Right atrium auricular region (tissue), 2 donors: ENCODE measurements at places on chromosomes 1 and 21.

DNA sequence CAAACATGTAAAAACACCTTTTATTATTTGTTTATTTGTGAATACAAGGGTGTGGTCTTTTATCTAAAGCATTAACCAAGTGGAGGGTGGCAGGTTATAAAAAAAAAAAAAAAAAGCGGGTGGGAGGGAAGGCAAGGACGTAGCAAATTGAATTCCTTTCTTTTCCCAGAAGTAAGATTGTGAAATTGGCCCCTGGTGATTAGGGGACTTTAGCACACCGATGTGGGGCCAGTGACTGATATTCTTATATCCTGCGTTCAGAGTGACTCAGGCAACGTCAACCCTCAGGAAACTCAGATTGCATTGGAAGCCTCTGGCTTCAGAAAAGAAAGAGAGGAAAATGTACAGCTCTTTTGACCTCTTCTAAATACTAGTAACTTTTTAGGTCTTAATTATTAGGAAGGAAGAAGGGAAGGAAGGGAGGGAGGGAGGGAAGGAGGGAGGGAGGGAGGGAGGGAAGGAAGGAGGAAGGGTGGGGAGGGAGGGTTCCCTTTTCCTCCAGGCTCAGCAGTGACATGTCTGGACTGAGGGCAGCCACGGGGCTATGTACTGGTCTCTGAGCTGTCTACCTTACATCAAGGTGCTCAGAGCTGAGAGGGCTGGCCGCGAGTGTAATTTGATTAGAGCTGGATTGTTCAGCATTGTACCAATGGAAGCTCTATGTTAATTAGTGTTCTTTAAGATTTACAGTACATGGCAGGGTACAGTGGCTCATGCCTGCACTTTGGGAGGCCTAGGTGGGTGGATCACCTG is 30.2 kb downstream of the EVA1C start:
- H3K4me3 ChIP-seq, result no peak overlapping the region
- peaks cover 8% of the 10 kb centered on the region for H3K4me1 ChIP-seq
- no peak for DNase-seq
- no peaks in the 10 kb centered on the region for H3K27me3 ChIP-seq
- peaks cover 4% of the 10 kb centered on the region for H3K36me3 ChIP-seq

DNA sequence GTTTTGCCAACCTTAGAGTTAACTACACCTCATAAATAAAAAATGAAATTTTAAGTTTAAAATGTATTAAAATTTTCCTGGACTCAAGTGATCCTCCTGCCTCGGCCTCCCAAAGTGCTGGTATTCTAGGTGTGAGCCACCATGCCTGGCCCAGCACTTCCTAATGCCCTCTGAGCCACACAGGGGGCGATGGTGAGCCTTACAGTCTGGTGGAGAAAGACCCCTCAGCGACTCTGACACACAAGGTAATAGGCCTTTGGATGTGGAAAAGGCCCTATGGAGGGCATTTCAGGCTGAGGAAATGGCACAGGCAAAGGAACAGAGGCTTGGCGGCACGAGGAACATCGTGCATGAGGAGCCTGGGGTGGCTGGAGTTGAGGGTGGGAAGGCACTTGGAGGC is 6.7 kb downstream of the CITED4 start:
- H3K4me3 ChIP-seq, result no peak overlapping the region
- no peaks in the 10 kb centered on the region for H3K27me3 ChIP-seq
- DNase-seq, result no peak
- peaks cover 18% of the 10 kb centered on the region for H3K4me1 ChIP-seq

DNA sequence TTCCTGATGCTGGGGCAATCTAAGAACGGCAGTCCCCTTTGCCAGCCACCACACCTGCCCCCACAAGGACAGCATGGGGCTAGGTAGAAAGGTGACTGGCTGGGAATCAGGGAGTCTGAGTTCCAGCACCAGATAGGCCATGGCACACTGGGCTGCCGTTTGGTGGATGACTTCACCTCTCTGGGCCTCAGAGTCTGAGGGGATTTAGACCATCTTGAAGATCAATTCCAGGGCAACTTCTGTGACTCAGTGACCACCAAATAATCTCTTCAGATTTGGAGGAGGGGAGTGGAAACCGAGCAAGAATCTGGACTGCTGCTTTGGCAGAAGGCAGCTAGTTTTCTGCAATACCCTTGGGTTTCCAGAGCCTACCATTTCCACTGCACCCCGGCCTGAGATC is 92.1 kb upstream of the EDN2 start:
- no peaks in the 10 kb centered on the region for H3K36me3 ChIP-seq
- H3K4me3 ChIP-seq, result no peak overlapping the region
- peaks cover 9% of the 10 kb centered on the region for H3K4me1 ChIP-seq
- H3K27me3 ChIP-seq, result no peaks in the 10 kb centered on the region
- peak; percentile 36 for DNase-seq

- no peaks in the 10 kb centered on the region for H3K27me3 ChIP-seq
- no peak for DNase-seq
- H3K27ac ChIP-seq, result no peak overlapping the region
- no peak overlapping the region for H3K4me3 ChIP-seq
- H3K4me1 ChIP-seq, result no peaks in the 10 kb centered on the region
Observed at GRCh38 chr1:208004851-208005250, 93.9 kb upstream of the CD34 start.

DNA sequence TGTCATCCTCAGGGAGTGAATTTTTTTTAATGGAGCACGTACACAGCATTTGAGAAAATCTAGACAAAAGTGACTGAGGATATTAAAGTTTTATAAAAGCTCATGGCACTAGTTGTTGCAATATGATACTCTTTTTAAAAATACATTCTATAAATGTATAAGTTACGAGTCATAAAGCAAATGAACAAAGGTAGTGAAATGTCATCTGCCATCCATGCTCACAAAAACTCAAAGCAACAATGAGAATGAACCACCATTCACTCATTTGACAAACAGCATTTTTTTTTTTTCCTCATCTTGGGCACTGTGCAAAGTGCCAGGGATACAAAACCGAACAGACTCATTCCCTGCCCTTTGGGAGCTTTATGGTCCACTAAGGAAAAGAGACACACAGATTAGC is 38.7 kb downstream of the GPR137B start:
- H3K4me3 ChIP-seq, result no peak overlapping the region
- DNase-seq, result no peak
- no peaks in the 10 kb centered on the region for H3K27me3 ChIP-seq
- H3K4me1 ChIP-seq, result no peaks in the 10 kb centered on the region

- no peak overlapping the region for H3K27ac ChIP-seq
- DNase-seq, result no peak
- H3K4me3 ChIP-seq, result no peak overlapping the region
- no peaks in the 10 kb centered on the region for H3K27me3 ChIP-seq
- no peaks in the 10 kb centered on the region for H3K36me3 ChIP-seq
Observed at GRCh38 chr1:199121047-199121446, 482.2 kb downstream of the PTPRC start.

- no peaks in the 10 kb centered on the region for H3K36me3 ChIP-seq
- H3K27me3 ChIP-seq, result no peaks in the 10 kb centered on the region
- H3K4me3 ChIP-seq, result no peak overlapping the region
- H3K4me1 ChIP-seq, result no peaks in the 10 kb centered on the region
- DNase-seq, result no peak
Observed at GRCh38 chr1:186806477-186806876, 22.3 kb upstream of the PLA2G4A start.

DNA sequence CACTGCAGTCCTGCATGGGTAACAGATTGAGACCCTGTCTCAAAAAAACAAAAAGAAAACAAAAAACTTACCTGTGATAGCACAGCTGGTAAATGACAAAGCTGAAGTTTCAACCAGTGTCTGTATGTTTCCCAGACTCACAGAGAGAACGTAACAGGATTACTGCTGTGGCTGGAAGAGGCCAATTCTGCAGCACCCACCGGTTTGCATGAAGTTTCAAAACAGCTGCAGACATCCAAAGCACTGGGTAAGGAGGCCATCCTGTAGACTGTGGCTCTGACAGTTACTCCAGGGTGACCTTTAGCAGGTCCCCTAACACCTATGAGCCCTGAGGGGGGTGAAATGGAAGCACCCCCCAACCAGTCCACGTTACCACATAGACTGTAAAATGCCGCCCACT is 7.5 kb downstream of the ID3 start:
- no peaks in the 10 kb centered on the region for H3K4me1 ChIP-seq
- H3K27ac ChIP-seq, result no peak overlapping the region

- no peaks in the 10 kb centered on the region for H3K36me3 ChIP-seq
- H3K27me3 ChIP-seq, result peaks cover 2% of the 10 kb centered on the region
- H3K4me1 ChIP-seq, result peaks cover 7% of the 10 kb centered on the region
- H3K4me3 ChIP-seq, result no peak overlapping the region
- no peak overlapping the region for H3K27ac ChIP-seq
- no peak for DNase-seq
Observed at GRCh38 chr1:3135073-3135702, 66.2 kb downstream of the PRDM16 start.

DNA sequence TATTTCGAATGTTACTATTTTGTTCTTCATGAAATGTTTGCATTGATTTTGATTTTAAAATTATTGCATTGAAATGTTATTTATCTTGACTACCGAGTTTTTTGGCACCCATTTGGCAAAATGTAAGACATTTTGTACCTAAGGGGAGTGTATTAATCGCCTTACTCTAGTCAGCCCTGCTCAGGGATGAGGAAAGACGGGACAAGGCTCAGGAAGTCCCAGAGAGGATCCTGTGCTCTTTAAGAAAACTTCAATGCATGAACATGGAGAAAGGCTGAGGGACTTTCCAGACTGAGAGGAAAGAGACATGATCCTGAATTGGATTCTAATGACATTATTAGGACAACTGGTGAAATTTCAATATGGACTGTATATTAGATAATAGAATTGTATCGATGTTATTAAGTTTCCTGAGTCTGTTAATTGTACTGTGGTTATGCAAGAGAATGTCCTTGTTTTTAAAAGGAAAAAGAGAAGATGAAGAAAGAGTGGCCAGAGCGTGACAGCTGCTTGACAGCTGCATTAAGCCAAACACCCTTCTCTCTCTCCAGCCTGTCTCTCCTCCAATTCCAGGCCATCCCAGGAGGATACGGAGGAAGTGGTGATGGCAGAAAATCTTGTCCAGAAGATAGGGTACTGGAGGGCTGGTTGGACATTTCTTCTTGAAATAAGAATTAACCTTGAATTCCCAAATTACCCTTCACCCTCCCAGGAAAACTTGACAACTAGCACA is 66.0 kb downstream of the PLEKHA6 start:
- H3K36me3 ChIP-seq, result no peaks in the 10 kb centered on the region
- DNase-seq, result no peak
- H3K27me3 ChIP-seq, result no peaks in the 10 kb centered on the region
- H3K27ac ChIP-seq, result peak overlapping the region; percentile 44

- no peak overlapping the region for H3K4me3 ChIP-seq
- H3K4me1 ChIP-seq, result no peaks in the 10 kb centered on the region
- no peaks in the 10 kb centered on the region for H3K27me3 ChIP-seq
- no peak overlapping the region for H3K27ac ChIP-seq
- no peaks in the 10 kb centered on the region for H3K36me3 ChIP-seq
Observed at GRCh38 chr1:194078765-194079164, 892.4 kb upstream of the B3GALT2 start.

- H3K4me3 ChIP-seq, result no peak overlapping the region
- no peaks in the 10 kb centered on the region for H3K27me3 ChIP-seq
- H3K4me1 ChIP-seq, result no peaks in the 10 kb centered on the region
- no peak for DNase-seq
- H3K36me3 ChIP-seq, result no peaks in the 10 kb centered on the region
Observed at GRCh38 chr1:34328281-34328799, 151.6 kb downstream of the C1orf94 start.

DNA sequence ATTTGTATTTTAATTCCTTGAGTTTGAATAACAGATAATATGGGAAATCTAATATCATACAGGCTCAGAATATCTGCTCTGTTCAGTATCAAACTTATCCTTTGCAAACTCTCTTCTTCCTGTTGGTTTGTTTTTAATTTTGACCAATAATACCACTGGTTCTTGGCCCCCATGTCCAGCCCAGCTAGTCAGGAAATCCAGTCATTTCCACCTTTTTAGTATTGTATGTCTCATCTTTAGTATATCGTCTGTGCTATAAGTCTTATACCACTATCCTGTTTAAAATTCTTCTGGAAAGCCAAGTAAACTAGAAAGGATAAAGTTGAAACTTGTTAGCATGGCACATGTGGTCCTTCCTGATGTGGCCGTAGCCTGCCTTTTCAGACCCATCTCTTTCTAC is 10.7 kb downstream of the SCCPDH start:
- H3K27ac ChIP-seq, result no peak overlapping the region

GRCh38 chr1:58732087-58732775 is 32.4 kb upstream of the MYSM1 start:
- H3K27me3 ChIP-seq, result no peaks in the 10 kb centered on the region
- H3K4me3 ChIP-seq, result no peak overlapping the region
- H3K4me1 ChIP-seq, result no peaks in the 10 kb centered on the region
- no peak overlapping the region for H3K27ac ChIP-seq

DNA sequence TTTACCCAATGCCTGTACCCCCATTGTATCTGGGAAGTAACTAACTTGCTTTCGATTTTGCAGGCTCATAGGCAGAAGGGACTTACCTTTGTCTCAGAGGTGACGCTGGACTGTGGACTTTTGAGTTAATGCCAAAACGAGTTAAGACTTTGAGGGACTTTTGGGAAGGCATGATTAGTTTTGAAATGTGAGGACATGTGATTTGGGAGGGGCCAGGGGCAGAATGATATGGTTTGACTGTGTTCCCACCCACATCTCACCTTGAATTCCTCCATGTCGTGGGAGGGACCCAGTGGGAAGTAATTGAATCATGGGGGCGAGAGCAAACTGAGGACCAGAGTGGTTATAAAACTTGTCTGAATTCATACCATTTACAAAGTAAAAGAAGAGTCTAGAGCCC is 77.1 kb upstream of the HOOK1 start:
- H3K4me3 ChIP-seq, result no peak overlapping the region
- H3K27me3 ChIP-seq, result no peaks in the 10 kb centered on the region
- no peak overlapping the region for H3K27ac ChIP-seq
- no peak for DNase-seq
- H3K36me3 ChIP-seq, result no peaks in the 10 kb centered on the region
- no peaks in the 10 kb centered on the region for H3K4me1 ChIP-seq

DNA sequence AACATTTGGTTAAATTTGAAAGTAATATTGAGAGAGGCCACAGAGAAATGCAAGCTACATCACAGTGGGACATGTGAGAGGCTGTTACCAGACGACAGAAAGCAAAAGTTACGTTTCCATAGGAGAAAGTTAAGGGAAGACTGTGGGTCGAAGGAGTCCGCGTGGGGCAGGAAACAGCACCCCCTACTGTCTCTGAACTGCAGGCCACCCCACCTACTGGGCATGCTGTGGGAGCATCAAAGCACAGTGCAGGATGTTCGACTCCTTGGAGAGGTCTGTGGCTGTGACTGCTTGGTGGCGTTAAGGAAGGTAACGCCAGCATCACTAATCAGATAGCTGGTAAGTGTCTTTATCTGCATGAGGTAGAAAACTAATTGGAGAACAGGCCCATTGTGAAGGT is 123.9 kb downstream of the PTBP2 start:
- no peaks in the 10 kb centered on the region for H3K27me3 ChIP-seq
- no peaks in the 10 kb centered on the region for H3K36me3 ChIP-seq
- no peak overlapping the region for H3K27ac ChIP-seq
- no peak overlapping the region for H3K4me3 ChIP-seq
- no peaks in the 10 kb centered on the region for H3K4me1 ChIP-seq
